ENCODE measurements at places on chromosomes 2 and 18.

DNA sequence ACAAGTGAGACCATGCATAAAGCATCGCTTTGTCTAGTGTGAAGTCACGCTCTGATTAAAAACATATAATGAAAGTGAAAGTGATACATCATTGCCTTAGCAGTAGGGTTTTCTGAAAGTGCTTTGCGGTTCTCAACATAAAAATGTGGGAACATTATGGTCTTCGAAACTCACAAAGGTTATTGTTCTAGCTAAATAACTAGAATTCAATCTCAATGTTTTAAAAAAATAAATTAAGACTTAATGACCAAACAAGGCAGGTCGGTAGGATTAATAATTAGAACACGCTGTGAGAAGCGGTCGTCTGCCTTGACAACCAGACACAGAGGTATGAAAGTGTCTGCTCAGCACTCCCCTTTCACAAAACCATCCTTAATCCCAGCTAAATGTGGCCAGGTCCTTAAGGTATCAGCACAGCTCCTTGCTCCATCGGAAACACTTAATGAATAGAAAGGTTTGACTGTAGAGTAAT lies 42.2 kb downstream of the KLHL14 start:
- no peak for DNase-seq

DNA sequence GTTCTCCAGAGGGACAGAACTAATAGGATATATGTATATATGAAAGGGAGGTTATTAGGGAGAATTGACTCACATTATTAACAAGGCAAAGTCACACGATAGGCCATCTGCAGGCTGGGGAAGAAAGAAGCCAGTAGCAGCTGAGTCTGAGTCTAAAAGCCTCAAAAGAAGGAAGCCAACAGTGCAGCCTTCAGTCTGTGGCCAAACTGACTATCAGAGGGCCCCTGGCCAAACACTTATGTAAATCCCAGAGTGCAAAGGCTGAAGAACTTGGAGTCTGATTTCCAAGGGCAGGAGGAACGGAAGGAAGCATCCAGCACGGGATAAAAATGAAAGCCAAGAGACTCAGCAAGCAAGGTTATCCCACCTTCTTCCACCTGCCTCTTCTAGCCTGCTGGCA lies 108.0 kb upstream of the LDLRAD4 start:
- no peak for DNase-seq

- DNase-seq = peak; percentile 73
These were observed 16.8 kb upstream of the ITM2C start for GRCh38 chr2:230847883-230848388.

GRCh38 chr2:187497858-187498463 lies 49.9 kb upstream of the CALCRL start:
- peak; percentile 11 for DNase-seq

DNA sequence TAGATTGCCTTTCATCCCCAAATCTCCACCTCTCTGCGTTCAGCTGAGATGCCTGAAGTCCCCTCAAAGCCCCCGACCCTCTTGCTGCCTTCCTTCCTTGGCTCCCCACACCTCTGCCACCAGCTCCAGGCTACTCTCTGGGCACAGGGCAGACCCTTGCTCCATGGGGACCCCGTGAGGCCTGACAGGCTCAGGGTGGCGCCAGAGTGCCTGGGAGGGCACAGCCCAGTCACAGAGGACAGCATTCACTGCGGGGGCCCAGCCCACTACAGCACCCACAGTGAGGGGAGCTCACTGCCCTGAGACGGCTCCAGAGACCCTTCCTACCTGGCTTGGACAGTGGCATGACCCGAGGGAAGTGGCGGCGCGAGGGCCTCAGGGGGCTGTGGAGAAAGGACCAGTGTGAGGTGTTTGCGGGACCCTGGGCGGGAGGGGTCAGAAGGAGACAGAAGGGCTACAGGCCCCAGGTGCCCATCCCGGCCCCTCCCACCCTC lies 51.0 kb downstream of the AQP12A start:
- DNase-seq = no peak

GRCh38 chr2:70141212-70141901 lies 49.5 kb downstream of the C2orf42 start:
- no peak for DNase-seq

GRCh38 chr18:47150824-47151366 lies 595 bp upstream of the HDHD2 start:
- DNase-seq = no peak

GRCh38 chr2:45067859-45068570 lies 58.8 kb upstream of the SIX2 start:
- peak; percentile 50 for DNase-seq
